ENCODE measurements at places on chromosomes 13 and 19.
A peak's percentile ranks its signal among the peaks of the same experiment; 100 is the strongest.

DNA sequence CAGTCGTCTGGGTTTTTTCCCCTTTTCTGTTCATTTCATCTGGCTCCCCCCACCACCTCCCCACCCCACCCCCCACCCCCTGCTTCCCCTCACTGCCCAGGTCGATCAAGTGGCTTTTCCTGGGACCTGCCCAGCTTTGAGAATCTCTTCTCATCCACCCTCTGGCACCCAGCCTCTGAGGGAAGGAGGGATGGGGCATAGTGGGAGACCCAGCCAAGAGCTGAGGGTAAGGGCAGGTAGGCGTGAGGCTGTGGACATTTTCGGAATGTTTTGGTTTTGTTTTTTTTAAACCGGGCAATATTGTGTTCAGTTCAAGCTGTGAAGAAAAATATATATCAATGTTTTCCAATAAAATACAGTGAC, 9.3 kb downstream of the CALM3 start:
- DNase-seq: no peak

DNA sequence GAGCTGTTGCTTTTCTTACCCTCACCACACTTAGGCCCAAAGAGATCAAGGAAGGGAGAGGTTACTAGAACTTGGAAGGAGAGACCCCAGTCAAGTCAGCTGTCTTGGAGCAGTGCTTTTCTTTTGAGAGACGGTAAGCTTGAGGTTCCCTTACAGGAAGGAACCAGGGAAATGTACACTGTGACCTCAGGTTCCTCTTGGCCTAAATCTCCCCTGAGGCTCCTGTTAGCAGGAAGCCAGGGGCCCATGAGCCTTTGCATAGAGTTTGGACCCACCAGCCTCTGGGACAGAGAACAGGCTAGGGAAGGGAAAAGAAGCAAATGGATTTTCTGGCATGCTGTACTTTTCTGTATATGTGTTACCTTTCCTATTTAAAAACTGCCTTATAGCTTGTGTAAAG, 5.9 kb upstream of the GPR18 start:
- DNase-seq: no peak

GRCh38 chr13:109867766-109868165, 81.4 kb upstream of the IRS2 start:
- DNase-seq: no peak

DNA sequence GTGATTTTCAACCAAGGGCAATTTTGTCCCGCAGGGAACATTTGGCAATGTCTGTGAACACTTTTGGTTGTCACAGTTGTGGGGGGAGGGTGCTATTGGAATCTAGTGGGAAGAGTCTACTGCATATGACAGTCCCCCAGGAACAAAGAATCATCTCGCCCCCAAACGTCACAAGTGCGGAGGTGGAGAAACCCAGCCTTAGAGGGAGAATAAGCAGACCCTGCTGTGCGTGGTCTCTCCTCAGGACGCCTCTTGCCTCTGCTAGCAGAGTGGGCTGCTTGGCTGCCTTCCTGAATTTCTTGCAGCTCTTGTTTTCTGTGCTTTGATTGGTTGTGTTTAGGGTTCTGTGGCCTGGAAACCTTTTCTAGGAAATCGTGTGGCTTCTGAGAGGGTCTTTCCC, 42.5 kb downstream of the NFIX start:
- no peak for DNase-seq

DNA sequence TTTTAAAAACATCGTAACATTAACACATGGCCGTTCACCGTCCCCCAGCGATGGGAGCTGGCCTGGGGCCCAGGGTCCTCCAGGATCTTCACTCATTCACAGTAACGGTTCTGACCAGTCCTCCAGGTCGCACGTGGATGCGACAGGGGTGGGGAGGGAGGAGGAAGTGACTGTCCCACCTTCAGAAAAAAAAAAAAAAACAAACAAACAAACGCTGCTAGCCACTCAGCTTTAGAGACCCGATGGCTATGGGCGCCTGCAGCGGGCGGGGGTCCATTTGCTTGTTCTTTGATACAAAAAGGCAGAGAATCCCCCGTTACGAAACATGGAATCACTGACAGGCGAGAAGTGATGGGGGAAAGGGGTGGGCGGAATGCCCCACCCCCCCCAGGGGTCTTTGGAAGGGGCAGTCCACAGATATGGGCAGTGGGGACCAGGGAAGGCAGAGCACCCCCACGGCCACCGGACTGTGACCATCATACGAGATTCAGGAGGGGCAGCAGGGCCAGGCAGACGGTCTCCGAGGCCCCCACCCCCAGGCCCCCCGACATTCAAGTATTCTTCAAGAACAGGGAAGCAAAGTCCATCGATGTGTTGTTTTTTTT, 13.3 kb downstream of the MKNK2 start:
- DNase-seq: no peak

- DNase-seq: peak; percentile 61
Observed at GRCh38 chr13:76980075-76980718, 11.7 kb upstream of the CLN5 start.

- DNase-seq: no peak
Observed at GRCh38 chr19:45463241-45463640, 4.6 kb upstream of the FOSB start.

GRCh38 chr13:108276060-108276459, 6.5 kb downstream of the TNFSF13B start:
- DNase-seq: no peak

DNA sequence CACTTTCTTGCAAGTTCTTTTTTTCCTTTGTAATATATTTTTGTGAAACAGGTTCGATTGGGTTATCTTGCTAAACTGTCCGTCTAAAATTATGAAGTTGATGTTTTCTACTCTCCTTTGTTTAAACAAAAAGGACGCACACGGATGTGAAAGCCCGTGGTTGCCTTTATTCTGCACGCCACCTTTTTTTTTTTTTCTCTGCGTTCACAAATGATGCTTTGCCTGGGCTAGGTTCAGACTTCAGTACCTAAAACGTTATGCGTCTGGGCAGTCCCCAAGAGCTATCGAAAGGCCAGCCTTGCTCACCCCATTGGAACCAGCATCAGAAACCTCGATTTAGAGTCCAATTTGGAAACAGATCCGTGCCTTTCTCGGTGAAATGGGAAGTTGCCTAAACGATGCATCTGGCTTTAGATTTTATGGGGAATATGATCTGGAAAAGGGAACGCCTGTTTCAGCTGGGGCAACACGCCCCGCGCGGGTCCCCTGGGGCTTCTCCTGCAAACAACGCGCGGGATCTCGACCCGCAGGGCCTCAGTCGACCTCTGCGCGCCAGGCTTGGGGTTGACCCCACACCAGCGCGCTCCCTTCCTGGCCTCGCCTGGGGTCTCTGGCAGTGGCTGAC, 113.9 kb downstream of the KCNRG start:
- no peak for DNase-seq

DNA sequence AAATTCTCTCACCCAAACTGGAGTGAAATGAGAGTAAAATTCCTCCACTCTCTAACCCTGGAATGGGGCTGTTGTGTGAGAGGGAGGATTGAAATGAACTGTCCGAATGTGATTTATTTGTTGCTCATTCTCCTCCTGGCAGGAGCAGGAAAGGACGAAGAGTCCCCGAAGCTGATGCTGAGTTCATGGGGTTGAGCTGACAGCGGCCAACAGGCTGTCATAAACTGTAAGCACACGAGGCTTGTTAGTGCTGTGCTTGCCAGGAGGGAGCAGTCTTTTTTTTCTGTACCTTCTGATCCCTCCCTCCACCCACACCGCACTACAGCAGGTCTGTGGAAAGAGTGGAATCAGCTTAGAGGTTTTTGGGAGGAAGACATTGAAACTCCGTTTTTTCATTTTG, 33.1 kb upstream of the ZNF331 start:
- DNase-seq: no peak

DNA sequence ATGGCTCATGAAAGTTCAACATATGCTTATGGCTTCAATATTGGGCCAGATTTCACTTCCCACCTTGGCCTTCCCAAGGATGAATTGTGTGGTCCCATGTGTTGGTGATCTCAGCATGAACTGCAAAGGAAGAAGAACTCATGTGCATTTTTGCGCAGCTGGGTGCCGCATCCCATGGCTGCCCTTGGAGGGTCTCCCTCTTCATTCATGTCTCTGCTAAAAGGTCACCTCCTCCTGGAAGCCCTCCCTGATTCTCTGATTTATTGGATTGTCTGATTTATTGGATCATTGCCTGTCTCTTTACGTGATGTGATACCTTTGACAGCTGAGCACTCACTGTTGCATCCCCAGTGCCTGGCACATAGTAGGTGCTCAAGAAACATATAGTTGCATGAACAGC, 1.7 kb upstream of the CYP4F8 start:
- no peak for DNase-seq

DNA sequence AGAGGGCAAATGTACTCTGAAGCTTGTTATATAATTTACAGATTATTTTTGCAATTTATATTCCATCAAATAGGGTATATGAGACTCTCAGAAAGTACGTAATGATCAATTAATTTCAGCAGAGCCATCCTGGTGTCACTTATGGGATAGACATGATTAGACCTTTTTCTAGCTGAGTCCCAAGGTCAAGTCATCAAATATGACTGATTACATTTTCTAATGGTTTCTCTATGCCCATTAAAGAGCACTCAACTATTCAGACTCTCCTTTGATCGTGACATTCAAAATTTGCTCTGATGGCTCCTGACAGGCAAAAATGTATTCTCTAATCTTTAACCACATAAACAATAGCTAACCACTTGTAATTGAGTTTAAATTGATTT, 469.2 kb downstream of the COG6 start:
- DNase-seq: no peak

DNA sequence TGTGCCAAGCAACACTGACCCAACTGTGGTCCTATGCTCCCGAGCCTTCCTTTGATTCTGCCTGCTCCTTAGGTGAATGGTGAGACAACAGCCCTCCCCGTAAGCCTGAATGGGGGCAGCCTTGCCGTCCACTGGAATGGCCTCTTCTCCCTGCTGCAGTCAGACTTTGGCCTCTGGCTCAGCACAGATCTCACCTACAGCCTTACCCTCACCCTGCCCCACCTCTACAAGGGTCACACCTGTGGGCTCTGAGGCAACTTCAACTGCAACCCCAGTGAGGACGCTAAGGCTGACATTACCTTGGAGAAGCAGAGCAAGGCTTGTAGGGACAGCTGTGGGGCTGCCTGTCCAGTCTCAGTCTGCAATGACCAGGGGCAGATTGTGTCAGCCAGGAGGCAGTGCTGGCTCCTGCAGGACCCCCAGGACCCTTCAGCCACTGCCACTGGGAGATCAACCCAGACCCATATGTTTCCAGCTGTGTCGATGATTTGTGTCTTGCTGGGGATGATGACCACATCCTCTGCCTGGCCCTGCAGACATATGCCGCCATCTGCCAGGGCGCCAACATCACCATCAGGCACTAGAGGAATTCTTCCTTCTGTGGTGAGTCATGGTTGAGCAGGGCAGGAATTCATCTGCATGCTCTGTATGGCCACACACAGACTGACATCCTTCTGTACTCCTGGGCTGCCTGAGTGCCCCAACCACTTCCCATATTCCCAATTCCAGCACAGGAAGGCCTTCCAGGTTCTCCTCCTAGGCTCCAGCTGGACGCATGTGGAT, 27.3 kb upstream of the FXYD3 start:
- no peak for DNase-seq

DNA sequence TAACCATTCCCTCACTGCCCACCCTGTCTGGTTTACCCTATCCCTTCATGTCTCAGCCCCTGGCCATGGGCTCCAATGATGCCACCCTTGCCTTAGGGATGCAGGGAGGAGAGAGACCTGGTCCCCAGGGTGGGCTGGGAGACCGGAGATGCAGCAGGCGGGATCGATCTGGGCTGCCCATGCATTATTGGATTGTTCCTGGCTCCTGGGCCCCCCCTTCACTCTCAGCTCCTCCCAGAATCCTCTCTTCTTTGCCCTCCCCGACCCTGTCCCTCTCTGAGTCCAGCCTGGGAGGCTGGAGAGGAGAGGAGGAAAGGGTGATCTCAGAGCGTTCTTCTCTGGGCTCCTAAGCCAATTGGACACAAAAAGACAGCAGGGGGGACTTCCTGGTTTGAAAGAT, 5.8 kb downstream of the KASH5 start:
- no peak for DNase-seq

GRCh38 chr13:34421347-34421719, 520.7 kb upstream of the NBEA start:
- peak; percentile 43 for DNase-seq

GRCh38 chr19:42555801-42556200, 27.5 kb upstream of the CEACAM1 start:
- no peak for DNase-seq

- no peak for DNase-seq
Observed at GRCh38 chr19:41745756-41746155, 9.6 kb upstream of the CEACAM6 start.

DNA sequence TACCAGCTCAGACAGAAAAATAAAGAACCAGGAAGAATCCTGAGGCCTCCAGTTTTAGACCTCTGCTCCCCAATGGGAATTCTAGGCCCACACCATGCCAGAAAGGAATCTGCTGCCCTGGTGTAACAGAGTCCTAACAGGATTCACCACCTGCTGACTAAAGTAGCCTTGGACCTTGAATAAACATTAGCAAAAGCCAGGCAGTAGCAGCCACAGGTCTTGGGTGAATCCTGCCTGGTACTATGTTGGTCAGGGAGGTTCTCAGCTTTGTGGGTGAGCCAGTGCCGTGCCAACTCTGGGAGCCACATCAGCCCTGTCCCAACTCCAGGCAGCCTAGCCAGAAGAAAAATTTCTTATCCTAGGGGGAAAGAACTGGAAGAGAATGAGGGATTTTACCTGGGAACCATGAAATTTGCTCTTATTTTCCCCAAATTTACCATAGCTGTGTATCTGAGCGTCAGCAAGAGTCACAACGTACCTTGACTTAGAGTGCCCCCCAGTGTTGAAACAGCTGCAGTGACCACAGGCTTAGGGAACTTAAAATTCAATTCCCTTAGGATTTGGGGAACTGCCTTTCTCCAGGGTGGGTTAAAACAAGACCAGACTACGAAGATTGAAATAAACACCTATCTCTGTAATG, 1895.6 kb upstream of the PRR20A start:
- DNase-seq: peak; percentile 43
